ENCODE measurements at places on chromosomes 11 and 22.

GRCh38 chr11:118015385-118015841, 29.2 kb downstream of the IL10RA start:
- no peak for DNase-seq

GRCh38 chr11:102111787-102112508, 1.7 kb downstream of the YAP1 start:
- DNase-seq = no peak

- no peak for DNase-seq
These were observed 46.6 kb upstream of the CHRM4 start for GRCh38 chr11:46438211-46438610.

DNA sequence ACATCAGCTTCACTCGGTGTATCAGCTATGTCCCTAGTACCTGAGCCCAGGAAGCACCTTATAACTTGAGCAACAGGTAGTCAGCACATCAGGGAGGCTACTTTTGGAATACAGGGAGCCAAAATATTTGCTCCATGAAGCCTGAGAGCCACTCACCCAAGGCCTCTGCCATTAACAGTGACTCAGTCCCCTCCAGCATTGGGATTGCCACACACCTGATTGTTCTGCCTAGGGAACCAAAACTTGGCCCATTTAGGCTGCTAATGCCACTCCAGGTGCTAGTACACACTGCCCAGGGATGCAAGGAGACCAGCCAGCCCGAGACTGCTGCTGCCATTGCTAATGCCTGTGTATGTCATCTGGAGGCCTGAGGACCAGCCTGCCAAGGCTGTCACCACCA, 773.6 kb upstream of the TENM4 start:
- DNase-seq = no peak

- no peak for DNase-seq
These were observed 164.5 kb downstream of the JRKL start for GRCh38 chr11:96554236-96554820.

DNA sequence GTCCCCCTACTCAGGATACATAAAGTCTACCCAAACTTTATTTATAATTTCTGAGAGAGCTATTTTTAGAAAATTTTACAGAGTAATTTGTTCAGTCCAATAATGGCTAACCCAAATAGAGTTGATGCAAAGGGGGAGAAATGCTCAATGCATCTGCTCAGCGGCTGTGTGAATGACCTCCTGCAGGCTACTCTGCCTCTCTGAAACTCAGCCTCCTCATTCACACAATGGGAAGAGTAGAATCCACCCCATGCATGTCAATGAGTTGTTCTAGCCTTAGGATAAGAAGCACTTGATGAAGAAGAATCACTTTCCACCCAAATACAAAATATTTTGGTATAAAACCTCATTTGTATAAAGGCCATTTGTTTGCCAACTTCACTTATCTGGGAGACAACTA, 1204.0 kb downstream of the LRRC4C start:
- DNase-seq = no peak

GRCh38 chr11:95897731-95898130, 26.2 kb downstream of the MTMR2 start:
- no peak for DNase-seq

- no peak for DNase-seq
These were observed 19.4 kb downstream of the NPAT start for GRCh38 chr11:108203075-108203474.

DNA sequence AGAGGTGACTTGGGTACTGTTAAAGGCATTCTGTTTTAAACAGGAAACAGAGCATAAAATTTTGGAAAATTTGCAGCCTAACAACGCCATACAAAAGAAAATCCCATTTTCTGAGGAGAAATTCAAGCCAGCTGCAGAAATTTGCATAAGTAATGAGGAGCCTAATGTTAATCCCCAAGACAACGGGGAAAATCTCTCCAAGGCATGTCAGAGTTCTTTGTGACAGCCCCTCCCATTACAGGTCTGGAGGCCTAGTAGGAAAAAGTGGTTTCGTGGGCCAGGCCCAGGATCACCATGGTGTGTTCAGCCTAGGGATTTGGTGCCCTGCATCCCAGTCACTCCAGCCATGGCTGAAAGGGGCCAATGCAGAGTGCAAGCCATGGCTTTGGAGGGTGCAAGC, 1333.1 kb upstream of the TENM4 start:
- no peak for DNase-seq

GRCh38 chr11:106461839-106462545, 384.5 kb downstream of the AASDHPPT start:
- DNase-seq = no peak
